ENCODE measurements at places on chromosomes 12 and 14.

- no peak for DNase-seq
Measured at GRCh38 chr14:58072288-58073071, 79.5 kb downstream of the ARMH4 start.

DNA sequence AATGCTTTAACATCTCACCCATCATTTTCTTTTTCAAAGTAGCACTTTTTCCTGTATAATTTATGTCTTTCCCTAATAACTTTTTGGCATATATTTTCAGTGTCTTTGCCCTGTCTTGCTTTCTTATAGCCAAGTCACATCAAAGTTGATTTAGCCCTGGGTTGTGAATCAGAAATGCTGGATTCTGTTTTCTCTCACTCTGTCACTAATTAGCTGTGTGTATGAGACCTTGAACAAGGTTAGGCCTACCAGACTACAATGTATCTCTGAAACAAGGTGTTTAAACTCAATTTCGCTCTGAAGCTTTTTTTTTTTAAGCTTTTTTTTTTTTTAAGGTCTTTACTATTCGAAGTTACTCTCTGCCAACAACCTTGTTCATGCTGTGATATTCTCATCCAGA, 25.7 kb downstream of the CNOT2 start:
- no peak for DNase-seq

DNA sequence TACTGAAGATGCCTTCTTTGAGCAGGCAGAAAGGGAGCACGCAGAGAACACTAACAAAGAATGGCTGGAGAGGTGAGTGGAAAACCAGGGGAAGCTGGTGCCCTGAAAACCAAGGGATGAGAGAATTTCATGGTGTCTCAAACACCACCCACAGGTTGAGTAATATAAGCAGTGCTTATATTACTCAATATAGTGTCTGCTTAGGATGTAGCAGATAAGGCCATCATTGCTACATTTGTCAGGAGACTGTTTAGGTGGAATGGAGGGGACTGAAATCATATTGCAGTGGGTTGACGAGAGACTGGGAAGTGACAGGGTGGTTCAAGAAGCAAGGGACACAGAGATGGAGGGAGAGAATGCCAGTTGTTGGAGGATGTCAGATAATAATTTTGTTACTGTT, 20.6 kb downstream of the PKP2 start:
- DNase-seq: no peak

DNA sequence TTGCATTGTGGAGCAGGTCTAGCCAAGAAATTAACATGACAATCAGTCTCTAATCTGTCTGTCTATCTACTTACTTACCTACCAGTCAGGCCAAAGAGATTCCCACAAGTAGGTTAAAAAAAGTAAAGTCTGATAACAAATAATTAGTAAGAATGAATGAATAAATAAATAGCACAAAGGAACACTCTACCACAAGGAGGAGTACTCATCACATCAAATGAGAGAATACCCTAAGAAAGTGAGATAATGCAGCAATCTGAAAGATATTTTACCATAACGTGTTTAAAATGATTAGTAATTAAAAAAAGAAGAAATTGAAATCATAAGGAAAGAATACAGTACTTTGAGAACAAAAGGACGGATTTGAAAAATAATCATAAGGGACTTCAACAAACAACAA, 187.2 kb downstream of the SYNE2 start:
- DNase-seq: no peak

DNA sequence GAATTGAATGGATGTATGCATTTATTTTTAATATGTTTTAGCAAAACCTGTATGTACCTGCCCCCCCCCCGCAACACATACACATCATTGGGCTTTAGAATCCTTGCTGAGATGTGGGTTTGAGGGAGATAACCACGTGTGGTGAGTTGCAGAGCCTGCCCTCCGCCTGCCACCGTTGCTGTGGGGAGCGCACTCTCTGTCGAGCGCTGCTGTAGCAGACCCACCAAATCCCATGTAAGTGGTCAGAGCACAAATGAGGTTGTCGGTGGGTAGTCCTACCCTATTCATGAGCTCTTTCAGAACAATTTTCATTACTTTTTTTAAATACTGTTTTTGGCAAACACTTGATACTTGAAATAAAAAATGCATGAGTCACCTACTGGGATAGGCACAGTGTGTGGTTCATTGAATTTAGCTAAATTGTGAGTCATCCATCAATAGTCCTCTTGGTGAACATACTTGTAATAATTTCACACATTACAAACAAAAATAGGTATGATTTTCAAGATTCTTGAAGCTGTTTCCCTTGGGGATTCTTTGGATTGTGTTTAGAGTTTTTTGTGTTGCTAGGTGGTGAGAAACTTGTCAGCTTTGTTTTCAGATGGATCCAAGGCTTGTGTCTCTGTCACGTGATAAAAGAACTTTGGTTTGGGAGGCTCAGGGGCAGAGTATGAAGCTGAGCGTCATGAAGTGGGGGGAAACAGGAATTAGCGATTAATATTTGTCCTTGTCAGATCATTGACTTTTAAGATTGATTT, 107.6 kb downstream of the PTCSC3 start:
- no peak for DNase-seq

- no peak for DNase-seq
Measured at GRCh38 chr14:67285876-67286452, 44.7 kb downstream of the PALS1 start.

GRCh38 chr14:24379907-24380730, 12.1 kb downstream of the NFATC4 start:
- DNase-seq: no peak

All from stimulated activated CD8-positive, alpha-beta memory T cell treated with anti-CD3 and anti-CD28 coated beads, Interleukin-7, amount 100 ng/mL, for 4 hours (primary cell).